ENCODE measurements at places on chromosomes 16 and 17.

- DNase-seq, result no peak
Observed at GRCh38 chr17:35089586-35090296, 26.2 kb upstream of the RFFL start.

DNA sequence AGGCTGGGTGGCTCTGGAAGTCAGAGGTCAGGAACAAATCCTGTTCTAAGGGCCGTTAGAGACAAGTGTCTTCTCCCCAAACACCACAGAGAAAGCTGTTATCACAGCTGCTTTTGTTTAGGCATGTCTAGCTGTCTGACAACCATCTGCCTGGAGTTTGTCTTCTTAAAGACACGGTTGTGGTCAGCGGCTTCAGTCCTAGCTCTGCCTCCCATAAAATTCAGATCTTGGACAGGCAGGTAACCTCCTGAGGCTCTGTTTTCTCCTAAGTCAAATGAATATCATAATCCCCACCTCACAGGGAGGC lies 2.3 kb upstream of the ITGA3 start:
- DNase-seq, result no peak

DNA sequence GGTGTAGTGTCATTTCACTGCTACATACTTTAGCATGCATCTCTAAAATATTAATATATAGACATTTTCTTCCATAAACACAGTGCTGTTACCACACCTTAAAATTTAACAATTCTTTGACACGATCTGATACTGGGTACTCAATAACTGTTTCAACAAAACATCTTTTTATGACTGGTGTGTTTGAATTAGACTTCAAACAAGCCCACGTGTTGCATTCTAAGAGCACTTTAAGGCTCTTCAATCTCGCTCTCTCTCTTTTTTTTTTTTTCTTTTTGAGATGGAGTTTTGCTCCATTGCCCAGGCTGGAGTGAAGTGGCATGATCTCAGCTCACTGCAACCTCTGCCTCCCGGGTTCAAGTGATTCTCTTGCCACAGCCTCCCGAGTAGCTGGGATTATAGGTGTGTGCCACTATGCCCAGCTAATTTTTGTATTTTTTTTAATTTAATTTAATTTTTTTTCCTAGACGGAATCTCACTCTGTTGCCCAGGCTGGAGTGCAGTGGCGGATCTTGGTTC lies 15.8 kb upstream of the SLC46A1 start:
- DNase-seq, result no peak

- no peak for DNase-seq
Observed at GRCh38 chr17:61467416-61468262, 15.4 kb downstream of the TBX4 start.

- no peak for DNase-seq
Observed at GRCh38 chr16:15897834-15898254, 9.4 kb upstream of the CEP20 start.

Measured in vagina (tissue), 2 donors.